ENCODE measurements at places on chromosomes 4 and X.

- no peak for DNase-seq
These were observed 343.9 kb downstream of the MAGEB5 start for GRCh38 chrX:26559855-26560254.

DNA sequence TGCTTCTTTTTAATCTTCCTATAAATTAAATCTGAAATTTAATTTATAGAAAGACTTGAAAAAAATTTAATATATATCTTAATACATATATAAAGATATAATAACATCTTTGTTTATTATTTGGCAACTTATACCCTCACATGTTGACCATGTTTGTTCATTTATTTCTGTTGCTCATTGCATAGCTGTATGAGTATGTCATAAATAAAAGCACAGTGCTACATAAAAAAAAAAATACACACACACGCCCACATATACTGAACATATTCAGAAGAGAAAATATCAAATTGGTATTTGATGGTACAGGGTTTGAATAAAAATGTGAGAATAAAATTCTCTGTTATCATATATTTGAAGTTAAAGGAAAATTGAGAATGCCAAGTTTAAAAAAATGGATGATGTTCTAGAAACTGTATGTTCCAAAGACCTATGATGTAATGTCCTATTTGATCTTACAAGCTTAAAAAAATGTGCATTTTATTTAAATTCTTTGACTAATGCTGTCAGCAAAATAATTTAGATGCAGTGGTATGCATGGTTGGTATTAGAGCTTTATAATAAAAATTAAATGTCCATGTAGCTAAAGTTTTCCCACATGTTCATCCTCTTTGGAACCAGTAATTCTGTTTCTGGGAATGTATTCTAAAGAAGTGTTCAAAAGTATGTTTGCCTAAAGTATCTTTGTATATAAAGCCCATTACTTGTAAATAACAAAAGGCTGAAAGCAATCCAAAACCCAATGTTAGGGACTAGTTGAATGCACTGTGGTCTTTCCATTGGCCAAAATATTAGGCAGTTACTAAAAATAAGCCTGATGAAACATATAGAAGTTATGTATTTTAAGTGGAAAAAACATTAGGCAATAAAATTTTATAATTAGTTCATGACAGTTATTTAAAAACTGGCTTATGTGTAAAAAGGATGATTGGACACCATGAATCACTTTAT lies 12.9 kb downstream of the TMEM184C start:
- no peak for DNase-seq

- no peak for DNase-seq
These were observed 12.1 kb upstream of the ARAP2 start for GRCh38 chr4:36256398-36256891.

GRCh38 chrX:31550158-31550557 lies 478.3 kb upstream of the FTHL17 start:
- no peak for DNase-seq

DNA sequence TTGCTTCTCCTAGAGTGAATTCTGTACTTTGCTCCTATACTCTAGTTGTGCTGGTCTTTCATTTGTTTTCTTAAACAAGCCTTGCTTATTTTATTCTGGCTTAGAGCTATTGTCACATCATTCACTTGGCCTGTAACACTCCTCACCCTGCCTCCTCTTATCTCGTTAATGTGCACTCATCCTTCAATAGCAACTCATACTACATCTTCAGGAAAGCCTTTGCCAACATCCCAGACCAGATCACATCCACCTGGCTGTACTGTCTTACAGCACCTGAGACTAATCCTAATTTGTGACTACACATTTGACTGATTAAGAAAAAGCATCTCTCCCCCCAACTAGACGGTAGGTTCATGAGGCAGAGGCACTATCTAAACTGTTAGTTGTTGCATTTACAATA lies 80.8 kb downstream of the SLC7A11 start:
- DNase-seq = no peak

DNA sequence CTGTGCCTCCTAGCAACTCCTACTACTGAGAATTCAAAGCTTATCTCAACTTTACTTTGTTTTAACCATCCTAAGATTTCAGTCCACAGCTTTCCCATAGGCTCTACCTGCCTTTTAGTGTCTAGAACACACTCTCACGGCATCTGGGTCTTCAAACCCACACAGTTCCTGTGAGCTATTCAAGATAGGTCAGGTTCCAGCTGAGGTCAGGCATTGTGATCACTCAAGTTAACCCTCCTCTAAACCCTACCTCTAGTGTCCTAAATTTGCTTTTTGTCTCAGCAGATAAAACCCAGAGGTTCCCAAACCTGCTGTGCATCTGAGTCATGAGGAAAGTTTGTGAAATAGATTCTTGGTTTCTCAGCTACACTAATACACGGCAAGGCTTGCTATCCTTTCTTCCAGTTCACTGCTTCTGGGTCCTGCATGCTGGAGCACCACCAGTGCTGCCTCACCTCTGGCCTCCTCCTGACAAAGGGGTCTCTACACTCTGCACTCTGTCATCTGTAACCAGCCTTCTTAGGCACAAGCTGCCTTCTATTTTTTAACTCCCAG lies 324.6 kb upstream of the MAGEB2 start:
- DNase-seq = no peak

DNA sequence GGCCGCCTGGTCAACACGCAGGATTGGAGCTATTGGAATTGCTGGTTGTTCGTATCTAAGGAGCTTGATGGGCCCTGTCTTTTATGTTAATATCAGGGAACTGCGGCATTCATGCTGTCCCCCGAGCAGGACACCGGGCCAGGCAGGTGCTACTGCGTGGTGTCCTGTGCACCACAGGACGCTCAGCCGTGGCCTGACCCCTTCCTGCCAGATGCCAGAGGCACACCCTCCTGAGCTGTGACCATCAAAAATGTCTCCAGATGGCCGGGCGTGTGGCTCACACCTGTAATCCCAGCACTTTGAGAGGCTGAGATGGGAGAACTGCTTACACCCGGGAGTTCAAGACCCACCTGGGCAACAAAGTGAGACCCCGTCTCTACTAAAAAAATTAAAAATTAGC lies 32.1 kb downstream of the ABLIM2 start:
- DNase-seq = no peak

DNA sequence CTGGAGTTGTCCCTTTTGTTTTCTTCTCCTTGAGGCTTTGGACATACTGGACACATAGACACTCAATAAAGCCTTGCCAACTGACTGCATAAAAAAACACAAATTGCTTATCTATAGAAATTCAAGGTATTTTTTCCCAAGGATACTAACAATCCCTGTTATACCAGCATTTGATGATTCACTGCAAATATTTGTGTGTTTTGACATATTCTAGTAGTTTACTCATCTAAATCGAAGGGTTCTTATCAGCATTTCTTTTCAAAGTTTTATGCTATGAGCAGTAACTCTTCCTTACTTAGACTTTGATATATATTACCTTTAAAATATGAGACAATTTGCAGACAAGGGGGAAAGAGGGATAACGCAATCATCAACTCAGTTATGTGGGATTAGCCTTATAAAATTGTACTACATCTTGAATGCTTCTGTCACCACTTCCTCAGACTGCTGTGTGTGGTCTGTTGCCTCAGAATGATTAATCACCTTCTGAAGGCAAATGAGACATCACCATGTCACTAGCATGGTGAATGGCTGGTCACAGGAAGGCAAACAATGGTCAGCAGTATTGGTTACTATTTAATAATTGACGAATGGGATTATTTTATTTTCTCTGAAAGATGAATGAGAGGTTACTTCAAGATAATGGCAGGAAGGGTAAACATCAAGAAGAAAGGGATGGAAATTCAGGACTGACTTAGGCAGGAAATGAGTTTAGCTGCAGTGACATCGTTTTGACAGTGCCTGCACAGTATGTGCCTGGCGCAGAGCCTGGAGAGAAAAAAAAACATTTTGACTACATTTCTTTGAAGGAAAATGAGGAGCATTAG lies 544.3 kb upstream of the CNKSR2 start:
- DNase-seq = peak; percentile 10

DNA sequence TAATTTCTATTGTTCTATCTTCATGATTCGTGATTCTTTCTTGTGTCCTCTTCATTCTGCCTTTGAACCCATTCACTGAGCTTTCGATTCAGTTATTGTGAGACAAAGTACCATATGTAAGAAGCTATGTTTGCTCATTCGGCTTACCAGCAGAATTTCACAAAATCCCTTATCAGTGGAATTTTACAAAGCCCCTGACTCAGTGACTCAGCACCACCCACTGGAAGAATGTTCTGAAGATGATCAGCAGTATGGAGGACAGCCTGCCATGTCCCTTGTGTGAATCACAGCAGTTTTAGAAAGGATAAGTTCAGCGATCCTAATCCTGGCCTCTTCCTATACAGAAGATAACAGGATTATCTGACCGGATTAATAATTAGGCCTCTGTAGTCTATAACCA lies 5.8 kb upstream of the UXT start:
- DNase-seq = no peak

- DNase-seq = no peak
These were observed 46.4 kb downstream of the PTPN13 start for GRCh38 chr4:86640469-86640868.

- no peak for DNase-seq
These were observed 120.9 kb downstream of the CHIC2 start for GRCh38 chr4:53943345-53944085.

DNA sequence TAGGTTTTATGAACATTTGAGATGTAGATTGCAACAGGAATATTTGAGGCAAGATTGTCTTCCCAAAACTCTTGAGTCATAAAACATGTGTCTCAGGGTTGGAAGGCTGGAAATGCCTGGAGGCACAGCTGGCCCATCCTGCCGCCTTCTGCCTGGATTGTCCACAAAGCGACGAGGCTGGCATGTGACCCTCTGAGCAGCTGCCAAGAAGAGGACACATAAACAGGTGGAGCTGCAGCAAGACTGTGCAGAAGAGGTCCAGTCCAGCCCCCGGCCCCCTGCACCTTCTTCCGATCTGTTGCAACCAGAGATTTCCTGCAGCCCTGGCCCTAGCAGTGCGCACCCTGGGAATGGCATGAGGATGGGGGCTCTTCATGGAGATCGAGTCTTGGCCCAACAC lies 101.9 kb upstream of the BCOR start:
- no peak for DNase-seq

DNA sequence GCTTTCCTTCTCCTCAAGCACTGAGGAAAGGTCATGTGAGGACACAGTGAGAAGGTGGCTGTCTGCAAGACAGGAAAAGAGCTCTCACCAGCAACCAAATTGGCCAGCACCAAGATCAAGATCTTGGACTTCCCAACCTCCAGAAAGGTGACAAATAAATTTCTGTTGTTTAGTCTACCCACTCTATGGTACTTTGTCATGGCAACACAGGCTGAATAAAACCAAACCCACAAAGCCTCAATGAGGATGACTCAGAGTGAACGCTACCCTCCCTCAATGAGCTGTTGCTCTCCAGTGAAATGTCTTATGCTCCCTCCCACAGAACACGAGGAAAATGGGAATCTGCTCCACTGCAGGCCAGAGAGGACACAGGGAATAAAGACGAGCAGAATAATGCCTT lies 244.1 kb downstream of the RAB28 start:
- DNase-seq = no peak

DNA sequence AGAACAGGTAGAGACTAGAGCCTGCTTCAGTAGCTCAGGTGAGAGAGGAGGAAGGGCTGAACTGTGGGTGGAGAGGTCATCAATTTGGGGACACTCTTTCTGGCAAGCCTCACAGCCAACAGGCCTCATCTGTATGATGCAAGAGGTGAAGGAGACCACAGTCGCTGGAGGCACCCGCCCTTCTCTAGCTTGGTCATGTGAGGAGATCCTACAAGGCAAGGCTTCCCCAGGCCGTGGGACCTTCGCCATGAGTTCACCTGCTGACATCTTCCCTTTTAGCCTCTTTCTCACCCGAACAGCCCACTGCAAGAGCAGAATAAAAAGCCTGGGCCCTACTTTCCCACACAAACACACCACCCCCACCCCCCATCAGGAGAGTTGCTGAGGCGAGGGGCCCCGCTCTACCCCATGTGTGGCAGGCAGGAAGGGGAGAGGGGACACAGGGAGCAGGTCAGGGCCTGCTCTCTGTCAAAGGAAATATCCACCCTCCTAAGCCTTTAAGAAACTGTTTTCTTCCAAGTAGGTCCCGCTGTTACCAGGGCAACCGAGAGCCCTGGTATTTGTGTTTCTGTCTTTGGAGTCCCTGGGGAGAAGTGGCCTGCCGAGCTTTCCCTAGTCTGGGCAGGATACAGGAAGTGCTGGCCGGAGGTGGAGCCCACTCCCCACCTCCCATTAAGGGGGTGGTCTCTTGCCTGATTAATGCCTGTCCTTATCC lies 8.1 kb downstream of the RTL5 start:
- DNase-seq = no peak

GRCh38 chr4:107388736-107389274 lies 331.2 kb downstream of the PAPSS1 start:
- no peak for DNase-seq

GRCh38 chrX:103495786-103496185 lies 23.5 kb downstream of the RAB40A start:
- no peak for DNase-seq

GRCh38 chrX:150460063-150460462 lies 96.9 kb downstream of the MAMLD1 start:
- DNase-seq = no peak

DNA sequence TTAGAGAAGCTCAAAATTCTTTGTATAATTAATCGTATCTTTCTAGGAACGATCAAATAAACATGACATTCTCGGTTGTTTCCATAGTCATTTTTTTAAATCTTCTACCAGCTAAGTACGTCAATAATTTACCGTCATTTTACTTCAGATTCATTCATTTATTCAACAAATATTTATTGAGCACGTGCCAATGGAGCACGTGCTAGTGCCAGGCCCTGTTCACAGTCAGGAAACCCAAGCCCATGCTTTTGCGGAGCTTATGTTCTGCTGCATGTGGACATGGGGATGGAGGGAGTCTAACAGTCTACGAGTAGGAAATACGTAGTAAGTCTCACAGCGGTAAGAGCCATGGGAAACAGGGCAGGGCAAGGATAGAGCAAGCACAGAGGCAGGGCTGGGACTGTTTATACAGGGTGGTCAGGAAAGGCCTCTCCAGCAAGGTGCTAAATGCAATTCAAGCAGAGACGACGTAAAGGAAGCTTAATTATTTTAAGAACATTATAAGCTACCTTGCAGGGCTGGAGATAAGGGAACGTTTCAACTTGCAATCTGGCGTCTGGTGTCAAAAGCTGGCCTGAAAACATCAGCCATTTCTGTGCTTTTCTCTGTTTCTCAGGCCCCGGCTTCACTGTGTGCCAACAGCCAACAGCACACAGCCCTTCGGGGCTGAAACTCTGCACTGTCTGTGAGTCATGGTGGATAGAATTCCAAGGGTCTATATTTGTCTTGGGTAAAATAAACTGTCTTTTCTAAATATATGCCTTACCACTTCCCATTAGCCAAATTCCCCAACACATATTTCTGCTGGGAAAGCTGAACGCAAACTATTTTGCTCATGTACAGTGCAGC lies 517.1 kb upstream of the ZFP42 start:
- DNase-seq = no peak
